ENCODE measurements at places on chromosomes 3 and 15.

DNA sequence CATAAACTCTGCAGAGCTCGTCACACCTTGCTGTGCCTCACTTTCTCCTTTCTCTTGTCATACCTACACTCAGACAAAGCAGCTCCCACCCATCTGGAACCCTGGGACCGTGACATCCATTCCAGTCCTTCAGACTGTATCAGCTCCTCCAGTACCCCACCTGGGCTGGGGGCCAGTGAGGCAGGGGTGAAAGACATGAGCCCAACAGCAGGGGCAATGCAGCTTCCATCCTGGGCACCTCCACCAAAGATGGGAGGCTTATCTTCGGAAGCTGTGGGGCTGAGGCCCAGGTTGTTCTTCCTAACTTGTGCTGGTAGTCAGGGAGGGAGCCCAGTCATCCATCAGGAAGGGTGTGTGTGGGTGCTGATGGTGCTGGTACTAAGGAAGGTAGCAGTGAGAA, 109.2 kb downstream of the EEFSEC start:
- peak; percentile 9 for DNase-seq

- peak; percentile 73 for DNase-seq
These were observed at the start of gene FAM174B for GRCh38 chr15:92655178-92655995. TSS of gene FAM174B (minus strand) at chr15:92655775.

GRCh38 chr3:72343078-72343477, 505.2 kb downstream of the SHQ1 start:
- DNase-seq: no peak

- no peak for DNase-seq
These were observed 268.0 kb upstream of the PROK2 start for GRCh38 chr3:72052841-72053409.

DNA sequence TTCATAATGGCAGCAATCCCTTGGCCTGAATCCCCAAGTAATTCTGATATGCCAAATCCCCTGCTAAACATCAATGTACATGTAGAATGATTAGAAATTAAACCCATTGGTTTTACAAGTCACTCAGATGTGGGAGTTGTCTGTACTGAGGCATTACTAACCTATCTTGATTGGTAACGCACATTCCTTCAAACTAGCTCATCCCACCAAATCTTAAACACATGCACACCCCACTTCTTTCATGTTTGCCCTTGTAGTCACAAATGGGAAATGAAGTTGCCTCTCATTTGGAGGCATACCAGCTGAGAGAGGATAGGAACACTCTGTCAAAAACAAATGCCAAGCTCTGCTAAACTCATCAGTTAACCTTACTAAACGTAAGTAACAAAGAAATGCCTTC, 29.1 kb upstream of the MAN2C1 start:
- DNase-seq: no peak

DNA sequence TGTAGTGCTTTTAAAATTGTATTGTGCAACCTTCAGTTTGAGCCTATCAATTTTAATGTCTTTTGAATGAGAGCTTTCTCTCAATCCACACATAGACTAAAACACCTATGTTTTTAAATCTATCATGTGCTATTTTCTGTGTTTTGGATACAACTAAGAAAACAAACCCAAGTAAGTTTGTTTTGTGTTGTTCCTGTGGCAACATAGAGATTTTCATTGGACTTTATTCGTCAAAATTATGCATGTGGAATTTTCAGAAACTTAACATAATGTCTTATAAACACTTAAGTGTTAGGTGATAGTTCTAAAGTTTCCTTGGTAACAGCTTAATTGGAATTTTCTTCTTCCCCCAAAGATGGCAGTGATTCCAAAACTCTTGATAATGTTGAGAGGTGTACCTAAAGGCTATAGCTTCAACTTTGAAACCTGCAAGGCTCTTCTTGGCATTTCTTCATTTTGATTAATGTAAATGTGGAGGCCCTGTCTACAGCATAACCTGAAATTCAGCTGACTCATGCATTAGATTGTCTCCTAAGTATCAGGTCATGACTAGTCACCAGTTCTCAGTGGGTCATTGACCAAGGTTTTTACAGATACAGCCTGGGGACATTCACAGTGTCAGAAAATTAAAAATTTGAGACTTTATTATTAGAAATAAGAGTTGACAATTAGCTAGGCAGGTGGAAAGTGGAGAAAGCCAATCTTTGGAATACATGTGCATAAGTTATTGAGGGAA, 44.4 kb downstream of the COL6A5 start:
- no peak for DNase-seq

DNA sequence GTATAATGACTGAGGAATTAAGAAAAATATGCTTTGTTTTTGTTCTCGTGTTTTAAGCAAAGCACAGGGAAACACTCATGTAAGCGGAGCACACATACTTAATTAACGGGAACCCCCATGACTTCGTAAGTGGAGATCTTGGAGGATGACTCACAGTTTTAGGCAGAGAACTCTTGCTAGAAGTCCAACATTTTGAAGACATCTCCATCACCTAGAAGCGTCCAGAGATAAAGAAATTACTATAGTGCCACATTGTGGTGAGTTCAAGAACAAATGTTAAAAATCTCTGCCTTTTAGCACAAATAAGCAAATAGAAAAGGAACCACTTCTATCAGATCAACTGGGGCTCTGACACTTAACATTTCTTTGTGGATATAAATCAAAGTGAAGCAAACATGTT, 194.1 kb upstream of the ARHGEF26 start:
- DNase-seq: no peak

DNA sequence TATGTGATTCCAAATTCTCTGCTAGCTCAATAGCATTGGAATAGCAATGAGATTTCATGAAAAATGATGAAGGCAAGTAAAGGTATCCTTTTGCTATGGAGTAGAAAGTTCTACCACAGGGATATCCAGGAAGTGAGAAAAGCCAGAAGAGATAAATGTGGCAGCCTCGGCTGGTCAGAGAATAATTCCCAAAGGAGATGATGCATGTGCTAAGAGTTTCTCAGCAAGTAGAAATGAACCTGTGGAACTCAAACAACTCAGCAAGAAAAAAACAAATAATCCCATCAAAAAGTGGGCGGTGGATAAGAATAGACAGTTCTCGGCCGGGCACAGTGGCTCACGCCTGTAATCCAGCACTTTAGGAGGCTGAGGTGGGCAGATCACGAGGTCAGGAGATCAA, 38.2 kb downstream of the ALS2CL start:
- no peak for DNase-seq

- no peak for DNase-seq
These were observed 3.7 kb upstream of the B3GALNT1 start for GRCh38 chr3:161108840-161109239.

GRCh38 chr3:124653797-124654469, 76.3 kb upstream of the UMPS start:
- no peak for DNase-seq

GRCh38 chr3:139780593-139780992, 102.8 kb upstream of the NMNAT3 start:
- no peak for DNase-seq

DNA sequence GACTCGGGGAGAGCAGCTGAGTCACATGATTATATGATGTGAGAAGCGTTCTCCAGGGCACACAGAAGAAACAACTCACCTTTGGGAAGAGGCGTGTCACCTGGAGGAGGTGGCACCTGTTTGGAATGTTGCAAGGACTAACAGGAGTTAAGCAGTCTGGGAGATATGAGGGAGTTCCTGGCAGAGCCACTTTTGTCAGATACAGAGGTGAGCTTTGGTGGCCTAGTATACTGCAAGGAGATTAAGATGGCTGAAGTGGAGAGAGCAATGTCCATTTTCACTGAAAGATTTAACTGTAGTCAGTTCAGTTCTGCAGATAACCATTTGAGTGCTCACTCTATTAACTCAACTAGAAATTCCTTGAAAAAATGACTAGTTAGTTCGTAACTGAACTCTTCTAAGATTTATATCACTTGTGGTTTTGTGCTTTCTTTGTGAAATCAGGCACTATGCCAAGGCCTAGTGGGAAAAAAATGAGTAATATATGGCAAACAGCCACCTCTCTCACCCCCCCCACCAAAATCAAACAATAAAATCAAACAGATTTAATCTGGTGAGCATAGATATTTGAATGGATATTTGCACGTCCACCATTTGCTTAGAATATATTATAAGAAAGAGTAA, 61.3 kb downstream of the CRYBG3 start:
- no peak for DNase-seq

DNA sequence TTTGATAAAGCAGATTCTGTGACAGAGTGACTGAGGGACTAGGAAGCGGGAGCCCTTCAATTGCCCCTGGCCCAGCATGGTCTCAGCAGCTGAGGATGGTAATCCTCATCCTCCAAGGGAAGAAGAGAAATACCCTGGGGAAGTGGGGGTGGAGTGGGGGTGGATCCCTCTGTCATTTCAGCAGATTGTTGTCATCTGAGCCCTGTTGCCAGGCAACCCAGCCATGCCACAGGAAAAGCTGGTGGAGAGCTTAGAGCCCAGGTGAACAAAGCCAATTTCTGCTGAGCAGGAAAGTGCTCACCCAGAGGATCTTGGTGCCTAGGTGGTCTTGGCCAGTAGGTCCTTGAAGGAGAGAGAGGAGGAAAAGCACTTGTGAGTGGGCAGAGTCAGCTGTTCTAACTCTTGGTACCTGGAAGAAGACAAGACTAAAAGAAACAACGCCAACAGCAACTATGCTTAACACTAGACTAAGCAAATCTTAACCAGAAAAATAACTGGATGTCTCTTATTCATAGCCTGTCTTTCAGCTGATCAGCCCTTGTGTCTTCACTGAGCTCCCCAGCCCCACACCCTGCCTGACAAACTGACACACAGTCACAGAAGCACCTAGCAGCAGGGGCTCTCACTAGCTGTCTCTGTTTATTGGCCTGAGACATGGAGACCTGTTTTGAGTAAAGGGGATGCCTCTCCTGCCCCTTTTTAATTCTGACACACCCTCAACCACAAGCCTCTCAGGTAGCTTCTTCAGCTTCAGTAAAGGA, 40.1 kb upstream of the DCLK3 start:
- peak; percentile 44 for DNase-seq

DNA sequence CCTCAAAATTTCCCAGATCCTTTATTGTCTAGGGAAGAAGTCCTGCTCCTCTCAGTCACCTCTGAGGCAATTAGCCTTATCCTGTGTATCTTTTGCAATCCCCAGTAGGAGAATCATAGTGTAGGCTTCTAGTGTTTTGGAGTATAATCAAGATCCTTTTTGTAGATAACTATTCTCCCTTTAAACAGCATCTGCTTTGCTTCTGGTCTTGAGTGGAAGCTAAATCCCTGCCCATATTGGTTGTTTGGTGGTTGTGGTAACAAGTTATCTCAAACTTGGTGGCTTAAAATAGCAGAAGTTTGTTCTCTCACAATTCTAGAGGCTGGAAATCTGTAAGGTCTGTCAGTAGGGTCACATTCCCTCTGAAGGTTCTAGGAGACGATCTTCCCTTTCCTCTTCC, 217.5 kb upstream of the RASGRP1 start:
- DNase-seq: no peak

- no peak for DNase-seq
These were observed 6.7 kb downstream of the ITIH1 start for GRCh38 chr3:52784021-52784621.

DNA sequence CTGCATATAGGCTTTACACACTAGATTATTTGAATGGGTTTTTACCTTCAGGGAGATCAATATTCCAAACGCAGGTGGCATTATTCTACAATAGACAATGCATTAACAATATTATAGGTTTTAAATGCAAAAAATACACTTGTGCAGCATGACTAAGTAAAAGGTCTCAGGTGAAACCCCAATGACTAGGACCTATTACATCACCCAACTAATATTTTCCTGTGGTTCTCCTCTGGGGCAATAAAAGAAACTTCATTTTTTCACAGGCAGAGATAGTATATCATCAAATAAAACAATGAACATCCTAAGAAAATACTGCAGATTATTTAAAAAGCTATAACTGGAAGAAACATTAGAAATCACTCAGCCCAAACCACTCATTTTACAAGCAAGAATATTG, 375.3 kb downstream of the ROBO1 start:
- DNase-seq: no peak

DNA sequence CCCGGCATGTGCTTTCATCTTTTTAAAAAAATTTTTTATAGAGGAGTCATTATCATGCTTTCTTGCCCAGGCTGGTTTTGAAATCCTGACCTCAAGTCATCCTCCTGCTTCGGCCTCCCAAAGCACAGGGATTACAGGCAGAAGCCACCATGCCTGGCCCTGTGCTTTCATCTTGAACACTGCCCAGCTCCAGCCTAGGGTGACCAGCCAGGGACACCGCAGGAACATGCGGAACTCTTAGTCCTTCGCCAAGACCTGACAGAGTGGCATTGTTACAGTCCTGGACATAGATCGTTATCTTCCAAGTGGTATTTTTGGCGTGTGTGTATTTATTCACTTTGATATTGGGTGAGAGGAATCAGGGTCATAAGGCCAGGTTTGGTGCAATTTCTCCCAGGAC, 7.9 kb upstream of the FURIN start:
- no peak for DNase-seq

GRCh38 chr15:75208501-75209288, 7.0 kb downstream of the C15orf39 start:
- DNase-seq: no peak

DNA sequence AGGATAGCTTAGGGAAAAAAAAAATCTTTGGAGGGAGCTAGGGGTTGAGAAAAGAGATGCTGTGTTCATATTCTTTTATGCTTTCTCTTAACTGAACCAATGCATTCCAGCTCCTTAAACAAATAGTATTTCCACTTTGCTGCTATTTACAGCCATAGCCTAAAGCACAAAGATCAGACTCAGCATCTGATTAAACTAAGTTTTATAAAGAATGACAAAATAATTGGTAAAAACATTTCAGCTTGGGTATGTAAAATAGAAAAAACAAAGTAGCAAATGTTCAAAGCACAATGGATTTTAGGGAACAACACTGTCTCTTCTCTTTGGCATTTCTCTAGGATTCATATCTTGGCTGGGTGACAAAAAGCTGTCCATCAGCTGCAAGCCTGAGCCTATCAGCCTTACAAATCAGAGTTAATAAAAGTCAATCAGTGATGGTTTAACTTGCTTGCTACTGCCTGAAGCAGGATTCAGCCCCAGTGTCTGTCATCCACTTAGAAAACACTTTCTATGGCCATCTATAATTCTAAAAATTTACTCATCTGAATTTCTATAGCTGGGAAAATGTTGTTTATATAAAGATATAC, 232.1 kb upstream of the CDIN1 start:
- no peak for DNase-seq

GRCh38 chr3:134300520-134300919, 49.9 kb upstream of the RYK start:
- no peak for DNase-seq

GRCh38 chr3:4935347-4935746, 43.9 kb upstream of the BHLHE40 start:
- DNase-seq: no peak

DNA sequence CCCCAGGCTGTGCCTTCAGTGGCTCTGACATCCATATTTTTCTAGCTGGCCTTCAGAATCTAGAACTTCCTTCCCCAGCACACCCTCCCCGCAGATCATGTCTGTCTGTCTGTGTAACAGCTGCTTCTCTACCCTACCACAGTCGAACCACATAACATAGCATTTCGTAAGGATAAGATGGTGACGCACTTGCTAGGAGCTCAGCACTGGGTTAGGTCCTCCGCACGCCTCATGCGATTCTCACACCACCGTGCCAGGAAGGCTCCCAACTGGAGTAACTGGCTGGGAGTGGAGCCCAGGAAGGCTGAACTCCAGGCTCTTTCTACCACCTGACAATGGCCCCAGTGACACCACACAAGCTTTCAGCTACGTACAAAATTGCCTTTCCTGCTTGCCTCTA, 168.6 kb downstream of the STT3B start:
- no peak for DNase-seq

Data from H9 (cell line).